NCI-H2171 treated with DMSO at 0.1 percent for 48 hours (cell line): ENCODE measurements at places on chromosomes 1 and 21.

GRCh38 chr1:54271341-54271740, 71.4 kb downstream of the MRPL37 start:
- DNase-seq = no peak

DNA sequence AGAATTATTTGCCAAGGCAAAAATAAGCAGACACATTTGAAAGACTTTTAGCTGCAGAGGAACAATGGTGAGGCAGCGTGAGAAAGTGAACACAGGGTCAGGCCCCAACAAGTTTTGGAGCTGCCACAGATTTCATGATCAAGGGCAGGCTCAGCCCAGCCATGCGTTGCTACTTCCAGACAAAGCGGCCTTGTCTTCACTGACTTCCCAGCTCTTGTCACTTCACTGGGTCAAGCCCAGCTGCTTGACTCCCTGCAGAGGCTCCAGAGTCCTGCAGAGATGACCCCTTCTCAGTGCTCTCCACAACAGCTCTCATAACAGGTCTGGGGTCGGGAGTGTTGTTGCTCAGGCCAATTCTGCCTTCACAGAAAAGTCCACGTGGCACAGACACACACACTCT, 35.8 kb downstream of the HHAT start:
- no peak for DNase-seq

DNA sequence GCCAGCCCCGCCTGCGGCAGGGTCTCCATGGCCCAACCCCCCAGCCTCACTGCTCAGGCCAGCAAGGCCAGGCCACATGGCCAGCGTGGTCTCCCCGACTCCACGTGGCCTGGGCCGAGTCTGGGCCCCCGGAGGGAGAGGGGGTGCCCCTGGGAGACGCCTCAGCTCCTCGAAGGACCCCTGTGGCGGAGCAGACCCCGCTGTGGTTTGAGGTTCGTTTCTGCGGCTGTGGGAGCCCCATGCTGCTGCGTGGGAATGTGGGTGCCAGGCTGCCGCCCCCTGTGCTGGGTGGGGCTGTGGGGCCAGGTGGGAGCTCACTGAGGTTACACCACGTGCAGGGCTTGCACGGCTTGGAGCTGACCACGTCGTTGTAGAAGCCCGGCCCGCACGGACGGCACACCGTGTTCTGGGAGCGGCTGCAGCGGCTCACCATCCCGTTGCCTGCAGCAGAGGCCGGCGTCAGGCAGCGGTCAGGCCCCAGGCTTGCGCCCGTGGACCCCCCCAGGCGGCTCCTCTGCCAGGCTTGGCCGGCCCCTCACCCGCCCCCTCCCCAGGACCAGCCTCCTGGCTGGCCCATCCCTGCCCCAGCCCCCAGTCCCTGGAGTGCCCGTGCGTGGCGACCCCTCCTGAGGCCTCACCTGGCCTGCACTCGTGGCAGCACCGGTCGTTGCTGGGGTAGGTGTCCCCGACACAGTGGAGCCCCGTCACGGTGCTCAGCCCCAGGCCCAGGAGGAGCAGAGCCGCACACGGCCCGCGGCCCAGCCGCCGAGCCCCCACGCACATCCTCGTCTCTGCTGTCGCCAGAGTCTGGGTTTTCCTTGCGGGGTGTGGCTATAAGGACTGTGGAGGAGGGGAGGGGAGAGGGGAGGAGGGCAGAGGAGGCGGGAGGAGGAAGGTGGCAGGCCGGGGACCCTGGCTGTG, at the start of gene TNFRSF4:
Gene TNFRSF4, minus strand, starts transcription at position 809 of the 921 bp plus-strand sequence. Its CDS starts 26 bp downstream, at position 783.
- DNase-seq = no peak

DNA sequence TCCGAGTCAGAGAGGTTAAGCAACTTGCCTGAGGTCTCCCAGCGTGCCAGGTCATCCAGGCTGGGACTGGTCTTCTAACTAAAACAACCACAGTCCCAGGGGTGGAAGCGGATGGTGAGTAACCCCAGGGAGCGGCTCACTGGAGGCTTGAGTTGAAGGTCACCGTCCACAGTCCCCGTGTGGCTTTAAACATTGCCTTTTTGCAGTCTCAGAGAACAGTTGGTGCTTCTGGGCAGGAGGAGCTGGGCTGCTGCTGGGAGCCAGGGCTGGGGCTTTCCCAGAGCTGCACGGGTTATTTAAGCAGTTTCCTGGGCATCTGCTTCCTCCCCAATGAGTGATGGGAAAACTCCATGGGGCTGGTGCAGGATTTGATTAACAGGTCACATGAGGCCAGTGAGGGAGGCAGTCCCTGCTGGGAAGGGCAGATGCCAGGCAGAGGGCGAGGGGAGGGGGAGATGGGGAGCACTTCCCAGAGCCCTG, 12.3 kb downstream of the ARHGEF10L start:
- peak; percentile 96 for DNase-seq

DNA sequence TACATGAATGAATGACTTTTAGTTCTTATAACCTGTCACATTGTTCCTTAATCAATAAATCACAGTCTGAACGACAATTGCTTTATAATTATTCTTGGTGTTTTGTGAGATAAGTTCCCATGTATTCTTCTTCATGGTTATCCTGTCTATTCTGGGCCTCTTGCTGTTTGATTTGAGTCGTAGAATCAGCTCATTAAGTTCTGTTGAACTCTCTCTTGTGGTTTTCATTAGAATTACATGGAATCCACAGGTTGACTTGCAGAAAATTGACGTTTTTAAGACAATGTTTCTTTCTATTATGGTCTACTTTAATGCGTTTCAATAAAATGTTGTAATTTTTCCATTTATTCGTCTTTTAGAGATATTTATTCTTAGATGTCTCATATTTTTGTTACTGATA, 4.0 kb upstream of the LCE1A start:
- no peak for DNase-seq

DNA sequence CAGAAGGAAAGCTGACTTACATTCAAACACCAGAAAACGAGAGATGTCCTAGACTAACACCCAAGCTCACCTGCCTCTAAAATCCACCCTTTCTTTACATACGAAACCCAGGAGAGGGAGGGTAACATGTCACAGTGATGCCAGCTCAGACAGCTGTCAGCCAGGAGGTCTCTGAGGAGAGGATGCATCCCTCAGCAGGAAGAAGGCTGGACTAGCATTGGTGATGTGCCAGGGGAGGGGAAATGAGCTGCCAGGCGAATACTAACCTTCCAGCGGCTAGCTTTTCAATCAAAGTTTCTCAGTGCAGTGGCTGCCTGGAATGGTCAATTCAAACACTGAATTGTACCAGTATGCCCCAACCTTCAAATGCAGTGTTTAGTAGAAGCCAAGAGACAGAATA, 3.6 kb upstream of the UBE2G2 start:
- peak; percentile 40 for DNase-seq

- DNase-seq = no peak
Measured at GRCh38 chr1:29156543-29157268, 25.0 kb downstream of the SRSF4 start.

GRCh38 chr1:151800830-151801229, 4.4 kb downstream of the LINGO4 start:
- no peak for DNase-seq

- peak; percentile 84 for DNase-seq
Measured at GRCh38 chr1:39272027-39272797, 67.7 kb downstream of the MACF1 start.

DNA sequence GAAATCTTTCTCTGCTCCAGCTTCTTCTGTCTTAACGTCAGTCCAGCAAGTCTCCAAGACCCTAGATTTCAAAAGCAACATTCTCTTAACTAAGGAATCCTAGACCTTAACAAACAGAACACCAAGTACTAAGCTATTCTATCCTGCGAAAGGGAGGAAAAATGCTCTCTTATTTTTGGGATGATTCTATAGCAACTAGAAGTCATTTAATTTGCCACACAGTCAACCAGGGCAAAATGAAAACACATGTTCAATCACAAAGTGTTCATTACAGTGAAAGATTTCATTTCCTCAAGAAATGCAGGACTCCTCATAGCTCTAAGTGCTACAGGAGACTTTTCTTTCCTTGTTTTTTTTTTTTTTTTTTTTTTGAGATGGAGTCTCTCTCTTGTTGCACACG, 36.2 kb upstream of the DOCK7 start:
- no peak for DNase-seq

- no peak for DNase-seq
Measured at GRCh38 chr1:229940684-229941083, 126.4 kb upstream of the GALNT2 start.

GRCh38 chr1:62593825-62594394, 3.4 kb upstream of the ANGPTL3 start:
- DNase-seq = no peak

DNA sequence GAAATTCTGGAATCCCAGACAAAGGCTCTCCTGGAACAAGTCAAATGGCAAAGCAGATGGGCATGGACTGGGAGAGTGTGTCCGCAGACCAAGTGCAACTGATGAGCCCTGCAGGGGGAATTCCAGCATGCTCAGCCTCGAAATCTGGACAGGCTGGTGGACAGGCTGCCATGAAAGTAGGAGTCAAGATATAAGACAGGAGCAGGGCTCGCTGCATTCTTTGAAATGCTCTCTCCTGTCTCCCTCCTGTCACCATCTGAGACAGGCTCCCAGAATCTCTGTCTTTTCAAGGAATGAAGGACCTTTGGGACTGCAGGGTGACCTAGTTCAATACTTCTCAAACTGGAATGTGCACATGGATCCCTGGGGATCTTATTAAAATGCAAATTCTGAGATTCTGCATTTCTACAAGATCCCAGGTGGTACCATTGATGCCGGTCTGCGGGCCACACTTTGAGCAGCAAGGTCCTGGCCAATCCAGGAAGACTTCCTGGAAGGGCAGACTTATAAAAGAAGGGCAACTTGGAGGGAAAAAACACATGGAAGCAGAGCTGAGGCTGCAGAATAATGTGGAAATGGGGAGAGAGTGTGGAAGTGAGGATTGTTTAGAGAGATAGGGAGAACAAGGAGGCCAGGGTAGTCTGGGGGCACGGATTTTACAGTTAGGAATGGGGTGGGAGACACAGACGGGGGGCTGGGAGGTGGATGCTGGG, 29.8 kb downstream of the TNNT2 start:
- no peak for DNase-seq

GRCh38 chr1:56092684-56093570, 486.4 kb downstream of the PLPP3 start:
- no peak for DNase-seq
